ENCODE measurements at places on chromosomes 7 and 10.

- no peak for DNase-seq
Measured at GRCh38 chr7:142969183-142969582, 7.0 kb upstream of the KEL start.

- DNase-seq = no peak
Measured at GRCh38 chr10:5731559-5731958, 46.9 kb downstream of the TASOR2 start.

DNA sequence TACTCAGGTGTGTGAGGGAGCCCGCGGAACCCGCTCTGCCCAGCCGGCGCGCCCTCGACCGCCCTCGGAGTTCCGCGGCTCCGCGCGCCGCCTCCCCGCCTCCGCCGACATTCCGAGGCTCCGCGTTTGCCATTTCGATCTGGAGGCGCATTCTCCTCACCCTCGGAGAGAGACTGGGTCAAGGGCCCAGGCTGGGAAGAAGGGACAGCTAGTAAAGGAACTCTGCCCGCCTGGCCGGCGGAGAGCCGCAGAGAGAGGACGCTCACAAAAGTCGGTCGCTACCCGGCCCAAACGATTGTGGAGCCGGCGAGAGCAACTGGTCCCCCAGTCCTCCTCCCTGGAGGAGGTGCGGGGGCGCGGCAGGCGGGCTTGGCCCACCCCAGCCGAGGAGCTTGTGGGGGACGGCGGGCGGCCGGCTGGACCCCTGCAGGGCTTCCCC is 74.5 kb upstream of the LEP start:
- peak; percentile 33 for DNase-seq

DNA sequence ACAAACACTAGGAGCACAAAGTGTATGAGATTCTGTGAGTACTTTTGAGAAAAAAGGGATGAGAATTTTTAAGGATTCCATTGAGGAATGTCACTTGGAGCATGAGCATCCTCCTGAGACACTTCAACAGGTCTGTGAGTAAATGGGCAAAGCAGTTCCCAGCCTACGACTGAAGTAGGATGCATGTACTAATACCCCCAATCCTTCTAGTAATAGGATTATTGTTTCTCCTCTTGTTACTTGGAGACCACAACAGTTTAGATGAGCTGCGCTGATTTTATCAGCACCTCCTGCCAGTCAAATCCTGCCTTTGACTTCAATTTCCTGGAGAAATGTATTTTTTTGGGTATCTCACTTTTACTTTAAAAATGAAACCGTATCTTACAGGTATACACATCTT is 820 bp downstream of the BBS9 start:
- no peak for DNase-seq

- DNase-seq = no peak
Measured at GRCh38 chr7:77199013-77199966, at the start of gene FGL2. TSS of gene FGL2 (minus strand) at chr7:77199819. CDS start at chr7:77199793, 26 bp downstream.

DNA sequence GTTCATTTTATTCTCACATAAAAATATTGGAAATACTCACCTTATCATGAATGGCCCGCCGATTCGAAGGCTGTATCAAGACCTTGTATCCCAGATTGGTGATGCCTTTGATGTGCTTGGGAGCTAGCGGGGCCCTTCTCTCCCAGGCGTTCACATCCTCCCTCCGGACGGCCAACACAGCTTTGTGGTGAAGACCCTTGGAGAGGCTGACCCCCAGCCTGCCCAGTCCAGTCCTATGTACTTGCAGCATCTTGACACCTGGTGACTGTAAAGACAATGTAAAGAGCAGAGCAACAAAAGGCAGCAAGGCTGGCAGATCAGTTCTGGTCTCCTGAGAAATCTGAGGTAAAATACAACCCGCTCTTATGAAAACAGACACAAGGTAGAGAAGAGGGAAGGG is 10.6 kb downstream of the AASS start:
- no peak for DNase-seq

Data from NCI-H1105 treated with DMSO at 0.1 percent for 48 hours (cell line).